ENCODE measurements at places on chromosomes 13 and 19.
A peak's percentile ranks its signal among the peaks of the same experiment; 100 is the strongest.

DNA sequence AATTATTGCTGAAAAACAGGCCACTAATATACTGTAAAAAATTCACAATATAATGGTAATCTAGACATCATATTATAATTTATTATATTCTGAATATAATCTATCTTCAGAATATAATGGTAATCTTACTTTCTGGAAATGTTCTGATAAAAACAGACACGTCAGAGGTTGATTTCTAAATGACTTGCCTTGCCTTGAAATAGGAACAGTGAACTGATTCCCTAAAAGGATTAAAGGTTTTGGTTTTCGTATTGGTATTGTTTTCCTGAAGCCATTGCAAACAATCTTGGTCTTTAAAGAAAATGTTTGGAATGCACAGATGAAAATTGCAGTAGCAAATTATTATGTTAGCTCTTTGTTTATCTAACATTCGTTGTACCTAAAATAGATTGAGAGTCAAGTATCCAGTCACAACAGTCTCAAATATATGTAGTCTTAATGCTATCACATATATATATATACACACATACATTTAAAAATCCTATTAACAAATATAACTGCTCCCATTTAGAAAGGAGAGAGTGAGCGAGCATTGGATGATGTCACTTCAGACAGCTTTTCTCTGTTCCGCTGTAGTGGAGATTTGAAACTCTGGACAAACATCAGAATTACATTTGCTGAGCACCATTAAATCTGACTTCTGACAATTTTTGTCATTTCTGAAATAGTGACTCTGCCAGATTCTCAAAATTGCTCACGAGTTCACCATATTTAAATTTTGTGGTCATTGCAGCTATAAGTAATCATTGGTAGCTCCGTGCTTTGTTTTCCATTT is 1.7 kb downstream of the ITM2B start:
- DNase-seq, result no peak

GRCh38 chr19:34975056-34975455 is 11.0 kb upstream of the ZNF792 start:
- no peak for DNase-seq

GRCh38 chr13:35887115-35887666 is 244.0 kb downstream of the DCLK1 start:
- no peak for DNase-seq

- no peak for DNase-seq
These were observed at the start of gene TMC4 for GRCh38 chr19:54172471-54173358. Gene TMC4 (minus strand): TSS chr19:54173160. CDS start chr19:54173117, 43 bp downstream.

- DNase-seq, result no peak
These were observed 25.7 kb upstream of the ZNF492 start for GRCh38 chr19:22608441-22608840.

- peak; percentile 33 for DNase-seq
These were observed 2.0 kb downstream of the FBL start for GRCh38 chr19:39843919-39844793.

DNA sequence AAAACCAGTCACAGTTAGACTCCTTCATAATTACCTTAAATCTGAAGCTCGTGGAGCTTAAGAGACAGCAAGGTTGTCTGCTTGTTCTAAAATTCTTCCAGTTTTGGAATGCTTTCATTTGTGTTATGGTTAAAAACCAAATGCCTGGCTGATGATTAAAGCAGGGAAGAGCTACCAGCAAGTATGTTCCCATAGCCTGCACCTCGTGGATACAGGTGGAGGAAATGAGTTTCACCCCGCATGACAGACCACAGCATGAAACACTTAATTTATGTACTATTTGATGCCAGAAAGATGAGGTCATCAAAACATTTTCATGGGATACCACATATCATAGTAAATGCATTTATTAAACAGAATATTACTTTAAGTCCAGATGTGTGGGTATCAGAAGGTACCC is 416 bp upstream of the DOCK9 start:
- DNase-seq, result peak; percentile 95

GRCh38 chr19:48900477-48901406 is 630 bp downstream of the NUCB1 start:
- no peak for DNase-seq

DNA sequence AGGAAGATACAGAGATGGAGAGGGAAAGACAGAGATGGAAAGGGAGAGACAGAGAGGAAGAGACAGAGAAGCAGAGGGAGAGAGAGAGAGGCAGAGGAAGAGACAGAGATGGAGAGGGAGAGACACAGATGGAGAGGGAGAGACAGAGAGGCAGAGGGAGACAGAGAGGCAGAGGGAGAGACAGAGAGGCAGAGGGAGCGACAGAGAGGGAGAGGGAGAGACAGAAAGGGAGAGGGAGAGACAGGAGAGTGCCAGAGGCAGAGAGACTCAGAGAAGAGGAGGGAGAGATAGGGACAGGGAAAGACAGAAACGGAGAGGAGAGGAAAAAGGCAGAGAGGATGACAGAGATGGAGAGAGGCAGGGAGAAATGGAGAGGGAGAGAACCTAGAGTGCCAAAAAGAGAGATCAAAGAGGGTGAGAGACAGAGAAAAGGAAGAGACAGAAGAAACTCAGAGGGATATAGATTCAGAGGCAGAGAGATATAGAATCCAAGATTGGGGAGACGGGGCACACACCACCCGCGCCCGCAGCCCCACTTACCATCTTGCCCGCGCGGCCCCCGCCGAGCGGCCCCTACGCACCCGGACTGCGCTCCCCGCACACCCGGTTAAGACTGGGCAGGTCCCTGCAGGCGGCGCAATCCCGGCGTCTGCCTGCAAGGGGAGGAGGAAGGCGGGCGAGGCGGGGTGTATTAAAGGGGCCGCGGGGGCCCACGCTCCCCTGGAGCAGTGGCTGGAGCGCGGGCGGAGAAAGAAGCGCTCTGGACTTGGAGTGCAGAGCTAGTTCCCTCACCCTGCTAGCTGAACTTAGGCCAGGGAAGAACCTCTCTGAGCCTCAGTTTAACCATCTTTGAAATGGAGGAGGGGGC is 10.7 kb downstream of the TM6SF2 start:
- DNase-seq, result no peak

GRCh38 chr13:44218501-44219240 is 155.0 kb upstream of the SERP2 start:
- no peak for DNase-seq
